ENCODE measurements at places on chromosomes 12 and 14.

DNA sequence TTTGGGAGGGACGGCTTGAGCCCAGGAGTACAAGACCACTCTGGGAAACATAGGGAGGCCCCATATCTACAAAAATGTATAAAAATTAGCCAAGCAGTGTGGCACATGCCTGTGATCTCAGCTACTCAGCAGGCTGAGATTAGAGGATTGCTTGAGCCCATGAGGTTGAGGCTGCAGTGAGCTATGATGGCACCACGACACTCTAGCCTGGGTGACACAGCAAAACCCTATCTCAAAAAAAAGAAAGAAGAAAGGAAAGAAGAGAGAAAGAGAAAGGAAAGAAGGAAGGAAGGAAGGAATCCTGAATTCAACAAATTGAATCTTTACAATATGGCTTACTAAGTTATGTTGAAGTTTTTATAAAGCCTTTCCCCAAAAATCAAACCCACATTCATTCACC lies 2.1 kb downstream of the KIF21A start:
- DNase-seq, result no peak

DNA sequence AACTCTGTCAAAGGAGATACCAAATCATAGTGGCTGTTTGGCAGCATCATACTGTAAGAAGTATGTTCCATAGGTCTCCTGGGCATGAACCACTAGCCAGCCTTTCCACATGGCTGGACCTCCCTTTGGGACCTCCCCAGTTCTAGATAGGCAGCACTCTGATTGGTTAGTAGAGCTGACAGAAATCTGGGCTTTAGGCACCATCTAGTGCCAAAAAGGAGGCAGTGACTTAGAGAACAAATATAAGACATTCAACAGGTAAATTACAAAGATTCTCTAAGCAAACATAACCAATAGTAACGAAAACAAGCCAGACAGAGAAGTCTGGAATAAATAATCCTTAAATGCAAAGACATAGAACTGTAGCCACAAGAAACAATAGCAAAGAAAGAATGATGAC lies 148.0 kb upstream of the PDE3A start:
- no peak for DNase-seq

GRCh38 chr12:55708695-55709233 lies 1.1 kb upstream of the ITGA7 start:
- no peak for DNase-seq

- no peak for DNase-seq
Measured at GRCh38 chr14:101828046-101828445, 66.5 kb downstream of the PPP2R5C start.

- DNase-seq, result no peak
Measured at GRCh38 chr12:80234667-80235066, 135.3 kb downstream of the OTOGL start.

All from CD4-positive, alpha-beta T cell treated with Interleukin-15 for 4 hours (primary cell).